ENCODE measurements at places on chromosomes 3 and 15.
A peak's percentile ranks its signal among the peaks of the same experiment; 100 is the strongest.

- DNase-seq, result no peak
Observed at GRCh38 chr15:47362118-47362905, 355.0 kb upstream of the SEMA6D start.

- DNase-seq, result peak; percentile 92
Observed at GRCh38 chr3:194140520-194141414, 4.8 kb downstream of the HES1 start.

DNA sequence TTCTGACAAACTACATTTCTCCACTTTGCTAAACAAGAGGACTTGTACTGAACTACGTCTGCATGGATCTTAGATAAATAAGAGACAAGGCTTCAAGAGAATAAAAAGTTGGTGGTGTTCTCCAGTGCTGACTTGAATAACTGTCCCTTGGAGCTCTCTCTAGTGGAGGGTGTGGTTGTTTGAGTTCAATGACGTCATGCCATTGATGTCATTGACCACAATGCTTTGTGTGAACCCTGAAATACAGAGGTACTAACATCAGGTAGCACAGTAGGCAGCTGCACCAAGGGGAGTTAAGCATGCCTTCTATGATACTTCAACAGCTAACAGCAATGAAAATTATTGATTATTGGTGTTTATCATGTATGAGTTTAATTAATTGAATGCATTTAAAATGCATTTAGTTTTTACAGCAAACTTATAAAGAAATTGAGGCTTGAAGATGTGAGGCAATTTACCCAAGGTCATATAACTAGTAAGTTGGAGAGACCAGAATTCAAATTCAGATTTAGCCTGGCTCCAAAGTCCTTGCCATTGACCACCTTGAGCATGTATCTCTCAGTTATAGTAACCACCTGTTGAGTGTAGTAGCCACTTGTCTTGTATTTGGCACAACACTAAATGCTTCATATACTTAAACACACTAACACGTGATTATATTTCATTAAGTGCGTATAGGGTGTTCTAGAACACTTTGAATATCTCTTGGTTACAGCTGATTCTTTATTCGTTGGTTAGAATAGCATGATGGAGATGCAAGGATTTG is 126.0 kb upstream of the ANKRD28 start:
- no peak for DNase-seq

DNA sequence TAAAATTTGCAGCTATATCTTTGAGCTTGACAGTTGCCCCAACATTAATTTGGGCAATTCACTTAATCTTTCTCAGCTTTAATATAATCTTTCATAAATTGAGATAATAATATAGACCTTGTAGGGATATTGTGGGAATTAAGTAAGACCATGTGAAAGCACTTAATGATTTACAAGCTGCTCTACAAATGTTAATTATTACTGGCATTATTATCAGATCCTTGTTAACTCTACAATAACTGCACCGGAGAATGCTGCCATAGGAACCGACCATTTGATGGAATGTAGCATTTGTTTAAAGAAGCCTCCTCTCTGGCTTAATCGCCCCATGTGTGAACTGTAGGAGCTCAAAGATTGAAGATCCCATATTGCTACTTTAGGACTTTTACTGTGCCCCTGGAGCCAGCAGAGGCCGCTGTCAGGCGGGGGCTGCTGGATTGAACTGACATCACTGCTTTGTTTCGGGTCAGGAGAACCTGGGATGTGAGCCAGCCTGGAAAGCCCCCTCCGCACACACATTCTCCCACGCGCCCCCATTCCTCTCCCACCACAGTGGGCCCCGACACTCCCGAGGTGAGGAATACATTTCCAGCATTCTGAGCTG is 154.2 kb upstream of the TNIK start:
- no peak for DNase-seq

DNA sequence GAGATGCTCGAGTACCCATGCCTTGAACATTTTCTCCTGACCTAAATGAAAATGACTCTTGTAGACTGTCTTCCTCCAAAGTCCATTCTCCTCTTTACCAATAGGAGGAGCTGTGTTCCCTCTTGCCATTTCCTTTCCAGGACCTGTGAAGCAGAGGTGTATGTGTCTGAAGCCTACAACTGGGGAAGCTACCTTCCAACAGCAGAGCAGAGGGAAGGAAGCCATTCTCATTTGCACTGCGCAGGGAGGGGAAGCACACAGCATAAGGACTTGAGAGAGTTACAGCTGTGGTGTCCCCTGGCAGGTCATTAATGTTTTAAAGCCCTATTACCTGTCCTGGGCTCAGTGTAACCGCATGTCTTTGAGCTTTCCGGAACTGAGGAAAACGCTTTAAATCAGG is 38.7 kb downstream of the HSPBAP1 start:
- DNase-seq, result no peak

- DNase-seq, result no peak
Observed at GRCh38 chr3:16978234-16978920, 93.6 kb downstream of the PLCL2 start.

- no peak for DNase-seq
Observed at GRCh38 chr15:47705281-47705997, 11.9 kb upstream of the SEMA6D start.

- DNase-seq, result no peak
Observed at GRCh38 chr3:106086038-106086437, 217.2 kb upstream of the CBLB start.

- no peak for DNase-seq
Observed at GRCh38 chr15:21271566-21271965, 168.7 kb downstream of the POTEB3 start.

DNA sequence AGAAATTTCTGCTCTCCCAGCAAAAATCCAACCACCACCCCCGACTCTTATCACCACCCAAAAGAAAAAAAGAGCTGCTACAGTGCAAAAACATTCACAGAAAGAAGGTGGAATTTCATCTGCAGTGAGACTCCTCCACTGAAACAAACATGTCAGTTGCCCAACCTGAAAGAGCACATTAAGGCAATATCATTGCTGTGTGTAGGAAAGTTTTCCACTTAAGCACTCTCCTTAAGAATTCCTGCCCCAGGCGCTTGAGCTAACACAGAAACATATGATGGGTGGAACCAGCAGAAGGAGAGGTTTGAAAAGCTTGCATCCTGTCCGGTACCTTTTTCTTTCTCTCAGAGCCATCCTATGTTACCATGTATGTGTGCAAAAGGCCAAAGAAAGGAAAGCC is 200.8 kb upstream of the GADL1 start:
- peak; percentile 33 for DNase-seq

GRCh38 chr15:52441841-52442240 is 86.8 kb downstream of the MYO5A start:
- no peak for DNase-seq

- no peak for DNase-seq
Observed at GRCh38 chr3:8525893-8526292, 24.3 kb downstream of the LMCD1 start.

All from upper lobe of left lung (tissue), 6 donors.